ENCODE measurements at places on chromosomes 6 and 20. TPM values are rescaled to one million over a fixed set of nuclear protein-coding genes. Genes with fewer than 3 reads are reported as not detected.
A peak's percentile ranks its signal among the peaks of the same experiment; 100 is the strongest.

GRCh38 chr6:15555101-15556038 is 107.5 kb downstream of the DTNBP1 start:
- no peak overlapping the region for H3K4me3 ChIP-seq
- ATAC-seq: no peak
- no peaks in the 10 kb centered on the region for H3K27me3 ChIP-seq

- H3K4me3 ChIP-seq: no peak overlapping the region
- ATAC-seq: no peak
- no peaks in the 10 kb centered on the region for H3K36me3 ChIP-seq
- H3K4me1 ChIP-seq: peaks cover 19% of the 10 kb centered on the region
- no peaks in the 10 kb centered on the region for H3K27me3 ChIP-seq
- peak overlapping the region; percentile 12 for H3K27ac ChIP-seq
Measured at GRCh38 chr6:81562169-81562568, 190.3 kb downstream of the TENT5A start.

GRCh38 chr20:19952392-19952791 is 64.8 kb upstream of the NAA20 start:
- ATAC-seq: no peak
- no peaks in the 10 kb centered on the region for H3K4me1 ChIP-seq
- no peaks in the 10 kb centered on the region for H3K27me3 ChIP-seq
- H3K4me3 ChIP-seq: no peak overlapping the region
- peaks cover 73% of the 10 kb centered on the region for H3K36me3 ChIP-seq

DNA sequence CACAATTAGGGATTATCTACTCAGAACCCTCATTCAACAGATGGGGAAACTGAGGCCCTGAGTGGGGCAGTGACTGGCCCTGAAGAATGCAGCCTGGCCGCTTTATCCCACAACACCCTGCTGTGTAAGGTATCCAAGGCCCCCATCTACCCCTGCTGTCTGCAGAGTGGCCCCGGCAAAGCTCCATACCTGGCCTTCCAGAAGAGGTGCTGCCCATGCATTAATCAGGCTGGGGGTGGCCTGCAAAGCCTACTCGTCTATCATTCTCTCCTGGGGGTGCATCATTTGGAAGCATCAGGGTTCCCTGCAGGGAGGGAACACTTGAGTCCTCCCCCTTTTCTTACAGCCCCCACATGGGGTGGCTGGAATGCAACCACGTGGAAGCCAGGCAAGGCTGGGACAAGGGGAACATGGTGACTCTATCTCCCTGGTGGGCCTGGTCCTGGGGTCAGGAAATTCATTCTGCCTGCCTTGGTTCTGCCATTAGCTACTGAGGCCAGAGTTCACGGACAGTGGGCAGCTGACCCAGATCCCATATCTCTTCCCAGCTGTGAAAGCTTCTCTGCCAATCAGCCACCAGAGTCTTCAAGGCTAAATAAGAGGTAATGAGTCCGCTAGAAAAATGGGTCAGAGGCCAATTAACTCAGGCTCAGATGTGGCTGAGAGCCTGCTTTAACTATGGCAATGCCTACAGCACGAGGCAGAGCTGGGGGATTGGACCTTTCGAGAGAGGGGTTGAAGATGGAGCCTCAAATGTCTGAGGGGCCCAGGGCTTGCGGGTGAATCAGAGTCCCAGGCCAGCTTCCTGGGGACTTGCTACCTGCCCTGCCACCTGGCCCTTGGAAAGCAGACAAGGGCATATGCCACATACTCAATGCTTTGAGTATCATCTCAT is 72.3 kb upstream of the TOX2 start:
- H3K4me1 ChIP-seq: no peaks in the 10 kb centered on the region
- no peak for ATAC-seq
- no peaks in the 10 kb centered on the region for H3K27me3 ChIP-seq
- H3K4me3 ChIP-seq: no peak overlapping the region
- no peaks in the 10 kb centered on the region for H3K36me3 ChIP-seq

- no peak overlapping the region for H3K27ac ChIP-seq
- H3K4me1 ChIP-seq: peaks cover 11% of the 10 kb centered on the region
- H3K36me3 ChIP-seq: no peaks in the 10 kb centered on the region
- H3K27me3 ChIP-seq: peaks cover 100% of the 10 kb centered on the region
Measured at GRCh38 chr6:100460650-100461204, 4.0 kb downstream of the SIM1 start.

DNA sequence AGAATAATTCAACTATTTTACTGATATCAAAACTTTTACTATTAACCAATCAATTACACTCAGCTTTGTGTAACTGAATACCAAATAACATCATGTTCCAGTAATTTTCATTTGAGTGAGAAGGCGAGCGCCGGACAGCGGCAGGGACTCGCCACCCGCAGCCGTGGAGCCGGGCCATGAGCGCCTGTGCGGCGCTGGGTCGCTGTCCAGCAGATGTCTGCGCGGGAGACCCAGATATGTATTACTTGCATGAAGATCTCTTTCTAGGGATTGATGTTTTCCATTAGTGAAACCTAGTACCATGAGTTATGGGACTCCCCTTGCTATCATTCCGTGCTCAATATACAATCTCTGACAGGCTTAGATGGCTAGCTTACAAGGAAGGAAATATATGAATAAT is 245.1 kb upstream of the PRSS16 start:
- no peak overlapping the region for H3K27ac ChIP-seq
- no peaks in the 10 kb centered on the region for H3K36me3 ChIP-seq
- ATAC-seq: no peak
- H3K27me3 ChIP-seq: no peaks in the 10 kb centered on the region

- no peak overlapping the region for H3K27ac ChIP-seq
- no peak overlapping the region for H3K4me3 ChIP-seq
Measured at GRCh38 chr20:14696478-14696877, 359.1 kb upstream of the FLRT3 start.

DNA sequence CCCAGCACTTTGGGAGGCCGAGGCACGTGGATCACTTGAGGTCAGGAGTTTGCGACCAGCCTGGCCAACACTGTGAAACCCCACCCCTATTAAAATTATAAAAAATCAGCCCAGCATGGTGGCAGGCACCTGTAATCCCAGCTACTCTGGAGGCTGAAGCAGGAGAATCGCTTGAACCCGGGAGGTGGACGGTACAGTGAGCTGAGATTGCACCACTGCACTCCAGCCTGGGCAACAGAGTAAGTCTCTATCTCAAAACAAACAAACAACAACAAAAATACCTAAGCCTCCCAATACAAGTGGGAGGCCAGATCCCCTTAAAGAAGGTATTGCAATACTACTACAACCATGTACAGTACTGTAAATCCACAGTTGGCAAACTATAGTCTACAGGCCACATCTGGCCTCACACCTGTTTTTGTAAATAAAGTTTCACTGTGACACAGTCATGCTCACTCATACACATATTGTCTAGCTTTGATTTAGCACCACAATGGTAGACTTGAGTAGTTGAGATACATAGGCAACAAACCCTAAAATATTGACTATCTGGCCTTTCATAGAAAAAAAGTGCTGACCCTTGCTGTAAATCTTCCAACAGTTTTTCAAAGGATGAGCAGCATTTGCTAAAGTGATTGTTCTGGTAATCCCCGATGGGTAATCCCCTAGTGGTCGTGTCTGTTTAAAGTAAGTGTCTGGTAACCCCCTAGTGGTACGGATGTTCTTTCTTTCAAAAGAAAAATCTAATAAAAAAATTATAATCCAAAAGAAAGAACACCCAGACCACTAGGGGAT is 202.0 kb downstream of the RNGTT start:
- H3K4me3 ChIP-seq: no peak overlapping the region
- ATAC-seq: no peak
- no peaks in the 10 kb centered on the region for H3K36me3 ChIP-seq
- H3K4me1 ChIP-seq: no peaks in the 10 kb centered on the region

- no peaks in the 10 kb centered on the region for H3K27me3 ChIP-seq
- no peaks in the 10 kb centered on the region for H3K4me1 ChIP-seq
- no peak for ATAC-seq
- no peak overlapping the region for H3K27ac ChIP-seq
- H3K4me3 ChIP-seq: no peak overlapping the region
Measured at GRCh38 chr20:2151858-2152281, 50.2 kb downstream of the STK35 start.

GRCh38 chr6:43856005-43856765 is 86.2 kb downstream of the VEGFA start:
- no peaks in the 10 kb centered on the region for H3K4me1 ChIP-seq
- no peak overlapping the region for H3K4me3 ChIP-seq
- ATAC-seq: no peak
- no peaks in the 10 kb centered on the region for H3K36me3 ChIP-seq

DNA sequence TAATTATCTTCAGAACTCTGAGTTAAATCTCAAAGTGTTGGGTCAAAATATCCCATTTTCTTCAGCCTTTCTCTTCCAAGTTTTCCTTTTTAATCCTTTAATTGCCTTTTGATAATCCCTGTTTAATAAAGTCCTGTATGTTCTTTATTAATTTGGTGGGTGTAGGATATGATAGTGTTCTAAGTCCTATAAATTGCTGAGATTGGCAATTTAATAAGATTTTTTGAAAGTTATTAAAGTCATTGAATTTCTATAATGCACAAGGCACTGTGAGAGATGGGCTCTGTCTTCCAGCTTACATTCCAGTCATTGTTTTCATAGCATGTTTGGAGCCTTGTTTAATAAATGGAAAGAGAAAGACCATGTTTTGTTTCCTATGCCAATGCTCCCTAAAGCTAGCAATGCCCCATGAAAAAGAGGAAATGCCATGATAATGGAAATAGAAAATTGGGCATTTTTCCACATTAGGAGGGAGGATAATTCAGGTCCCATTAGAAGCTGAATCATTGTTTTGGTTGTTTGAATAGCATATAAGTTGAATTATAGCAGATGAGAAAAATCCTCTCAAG is 404.8 kb downstream of the CD109 start:
- H3K4me3 ChIP-seq: no peak overlapping the region
- no peak for ATAC-seq
- H3K36me3 ChIP-seq: no peaks in the 10 kb centered on the region
- no peaks in the 10 kb centered on the region for H3K27me3 ChIP-seq
- H3K27ac ChIP-seq: no peak overlapping the region
- no peaks in the 10 kb centered on the region for H3K4me1 ChIP-seq

The C6orf141 gene
- 2.6 TPM for total RNA-seq
